ENCODE measurements at places on chromosomes 11 and 22. TPM values are rescaled to one million over a fixed set of nuclear protein-coding genes. Genes with fewer than 3 reads are reported as not detected.

REXO2 gene
- 24.8 TPM for polyA plus RNA-seq

ART1 gene
- not detected for polyA plus RNA-seq

MAP6 gene
- polyA plus RNA-seq: not detected

NAALAD2 gene
- not detected for polyA plus RNA-seq

DNA sequence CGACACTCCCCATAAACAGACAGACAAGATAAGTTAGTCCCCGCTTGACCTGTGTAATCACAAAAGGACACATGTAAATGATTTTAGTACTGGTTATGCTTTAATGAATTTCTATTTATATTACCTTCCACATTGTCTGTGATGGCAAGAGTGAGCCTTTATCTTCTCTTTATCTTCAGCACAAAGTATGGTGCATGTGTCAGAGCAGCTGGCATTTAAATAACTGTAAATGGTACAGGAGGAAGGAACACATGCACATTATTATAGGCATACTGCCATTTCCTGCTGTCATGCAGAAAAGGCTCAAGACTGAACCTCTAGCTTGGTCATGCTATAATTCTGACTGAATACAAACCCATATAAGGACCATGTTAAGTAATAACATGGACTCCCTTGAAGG lies 1342.7 kb upstream of the TENM4 start:
- H3K27me3 ChIP-seq: no peaks in the 10 kb centered on the region
- no peaks in the 10 kb centered on the region for H3K4me1 ChIP-seq
- H3K27ac ChIP-seq: no peak overlapping the region
- H3K4me3 ChIP-seq: no peak overlapping the region
- no peaks in the 10 kb centered on the region for H3K36me3 ChIP-seq

- H3K27ac ChIP-seq: no peak overlapping the region
- H3K36me3 ChIP-seq: no peaks in the 10 kb centered on the region
- DNase-seq: no peak
- H3K4me3 ChIP-seq: no peak overlapping the region
- no peaks in the 10 kb centered on the region for H3K27me3 ChIP-seq
Measured at GRCh38 chr11:129578006-129578405, 202.4 kb downstream of the BARX2 start.

DNA sequence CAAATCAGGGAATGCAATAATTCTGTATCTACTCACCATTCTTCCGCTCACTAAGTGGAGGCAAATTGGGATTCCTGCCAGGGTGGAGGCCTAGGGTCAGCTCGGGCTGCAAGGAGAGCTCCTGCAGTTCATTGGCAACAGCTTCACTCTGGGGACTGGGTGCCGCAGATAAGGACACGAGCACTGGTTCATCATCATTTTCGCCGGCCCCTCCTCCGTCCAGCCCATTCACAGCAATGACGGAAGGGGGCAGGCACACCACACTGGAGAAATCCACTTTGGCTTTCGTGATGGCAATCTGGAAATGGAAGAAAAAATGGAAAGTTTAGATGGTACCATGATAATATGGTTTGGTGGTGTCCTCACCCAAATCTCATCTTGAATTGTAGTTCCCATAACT lies 84.4 kb downstream of the MRTFA start:
- H3K36me3 ChIP-seq: no peaks in the 10 kb centered on the region
- H3K4me1 ChIP-seq: peaks cover 2% of the 10 kb centered on the region
- no peaks in the 10 kb centered on the region for H3K27me3 ChIP-seq
- H3K27ac ChIP-seq: no peak overlapping the region
- no peak overlapping the region for H3K4me3 ChIP-seq
- DNase-seq: no peak

DNA sequence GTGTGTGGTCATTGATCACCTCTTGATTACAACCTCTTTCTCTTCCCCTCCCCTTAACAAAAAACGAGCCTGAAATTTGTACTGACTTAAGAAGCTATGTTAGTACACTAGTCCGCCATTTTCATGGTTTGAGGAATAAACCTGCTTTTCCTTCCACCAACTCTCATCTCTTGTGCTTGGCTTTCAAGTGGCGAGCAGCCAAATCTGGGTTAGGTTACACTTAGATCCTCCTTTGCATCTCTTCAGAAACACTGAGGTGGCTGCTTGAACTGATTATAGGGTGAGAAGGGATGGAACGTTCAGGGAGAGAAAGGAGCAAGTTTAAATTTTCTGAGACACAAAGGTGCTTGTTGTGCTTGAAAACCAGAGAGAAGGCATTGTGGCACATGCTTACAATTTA lies 2171.4 kb downstream of the LRRC4C start:
- H3K4me3 ChIP-seq: no peak overlapping the region
- no peaks in the 10 kb centered on the region for H3K27me3 ChIP-seq
- H3K4me1 ChIP-seq: no peaks in the 10 kb centered on the region
- no peak overlapping the region for H3K27ac ChIP-seq

GRCh38 chr11:46978005-46978491 lies 41.5 kb downstream of the CSTPP1 start:
- no peaks in the 10 kb centered on the region for H3K27me3 ChIP-seq
- H3K27ac ChIP-seq: no peak overlapping the region
- no peak for DNase-seq
- H3K36me3 ChIP-seq: peaks cover 7% of the 10 kb centered on the region

- no peak overlapping the region for H3K27ac ChIP-seq
- H3K4me1 ChIP-seq: no peaks in the 10 kb centered on the region
- no peaks in the 10 kb centered on the region for H3K27me3 ChIP-seq
- H3K36me3 ChIP-seq: no peaks in the 10 kb centered on the region
Measured at GRCh38 chr11:101511065-101511464, 72.7 kb downstream of the TRPC6 start.

DNA sequence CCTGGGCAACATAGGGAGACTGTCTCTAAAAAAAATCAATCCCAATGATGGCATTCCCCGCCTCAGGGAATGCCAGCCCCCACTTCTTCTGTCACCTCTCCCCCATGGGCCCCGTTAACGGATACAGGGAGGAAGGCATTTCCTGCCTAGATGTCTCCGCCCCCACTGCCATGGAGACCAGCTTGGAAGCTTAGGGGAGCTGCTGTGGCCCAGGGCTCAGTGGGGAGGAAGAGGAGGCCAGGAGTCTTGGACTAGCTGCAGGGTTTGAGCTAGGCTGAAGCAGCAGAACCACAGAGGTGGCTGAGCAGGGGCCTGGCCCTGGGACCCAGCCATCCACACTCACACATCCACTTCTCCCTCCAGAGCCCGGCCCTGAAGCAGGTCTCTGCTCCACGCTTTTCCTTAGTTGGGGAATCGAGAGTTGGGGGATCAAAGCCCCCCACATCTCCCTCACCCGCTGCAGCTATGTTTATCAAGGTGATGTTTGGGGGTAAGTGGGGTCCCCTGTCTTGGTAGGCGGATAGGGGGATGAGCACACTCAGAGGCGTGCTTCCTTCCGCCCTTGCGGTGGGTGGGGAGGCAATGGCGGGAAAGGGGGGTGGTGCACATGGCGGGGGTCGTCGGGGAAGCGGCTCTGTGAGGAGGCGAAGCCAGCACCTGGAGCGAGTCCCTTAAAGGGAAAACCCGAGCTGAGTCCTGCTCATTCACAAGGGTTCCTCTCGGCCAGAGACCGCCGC lies at the start of gene C22orf15:
C22orf15 (plus strand) TSS at position 149 of the 737 bp plus-strand sequence; CDS start at position 466, 317 bp downstream.
- no peak within 1 kb of the TSS for H3K4me3 ChIP-seq
- H3K27ac ChIP-seq: no peak within 1 kb of the TSS
- H3K4me1 ChIP-seq: no peaks in the 10 kb centered on the region
- H3K27me3 ChIP-seq: no peaks in the 10 kb centered on the region

DNA sequence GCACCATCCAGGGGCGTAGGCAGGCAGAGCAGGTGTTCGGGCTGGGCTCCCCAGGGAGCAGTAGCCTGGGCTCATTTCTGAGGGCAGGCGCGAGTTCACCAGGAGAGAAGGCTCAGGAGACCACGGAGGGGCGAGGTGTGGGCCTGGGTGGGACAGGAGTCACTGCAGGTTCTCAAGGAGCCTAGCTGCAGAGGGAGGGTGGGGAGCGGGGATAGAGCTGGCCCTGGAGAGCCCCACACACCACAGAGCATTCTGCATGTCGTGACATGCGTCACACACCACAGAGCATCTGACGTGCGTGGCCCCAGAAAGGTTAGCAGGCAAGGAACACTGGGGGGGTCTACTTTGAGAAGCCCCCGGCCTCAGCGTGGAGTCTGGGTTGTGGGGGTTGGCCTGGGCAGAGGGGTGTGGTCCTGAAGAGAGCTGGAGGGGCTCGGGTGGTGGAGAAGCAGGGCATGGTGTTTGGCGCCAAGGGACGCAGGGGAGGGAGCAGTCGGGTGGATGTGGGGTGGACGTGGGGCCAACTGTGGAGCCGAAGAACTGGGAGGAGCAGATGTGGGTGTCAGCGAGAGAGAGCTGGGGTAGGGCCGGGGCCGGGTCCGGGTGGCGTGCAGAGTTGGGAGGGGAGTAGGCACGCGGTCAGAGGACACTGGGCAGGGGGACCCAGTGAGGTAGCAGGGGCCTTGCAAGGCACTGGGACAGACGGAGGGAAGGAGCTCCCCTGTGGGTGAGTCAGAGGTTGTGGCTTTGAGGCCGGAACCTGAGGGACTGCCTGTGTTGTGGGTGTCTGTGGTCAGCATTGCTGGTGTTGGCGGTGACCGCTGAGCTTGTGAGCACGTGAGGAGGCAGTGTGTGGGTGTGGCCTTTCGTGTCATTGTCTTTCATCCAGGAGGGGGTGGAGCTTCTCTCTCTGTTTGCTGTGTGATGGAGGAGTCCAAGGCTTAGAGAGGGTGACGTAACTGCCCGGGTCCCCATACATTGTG lies 25.5 kb downstream of the CTTN start:
- DNase-seq: no peak
- peaks cover 20% of the 10 kb centered on the region for H3K36me3 ChIP-seq
- H3K27ac ChIP-seq: no peak overlapping the region
- H3K27me3 ChIP-seq: no peaks in the 10 kb centered on the region
- no peaks in the 10 kb centered on the region for H3K4me1 ChIP-seq

DNA sequence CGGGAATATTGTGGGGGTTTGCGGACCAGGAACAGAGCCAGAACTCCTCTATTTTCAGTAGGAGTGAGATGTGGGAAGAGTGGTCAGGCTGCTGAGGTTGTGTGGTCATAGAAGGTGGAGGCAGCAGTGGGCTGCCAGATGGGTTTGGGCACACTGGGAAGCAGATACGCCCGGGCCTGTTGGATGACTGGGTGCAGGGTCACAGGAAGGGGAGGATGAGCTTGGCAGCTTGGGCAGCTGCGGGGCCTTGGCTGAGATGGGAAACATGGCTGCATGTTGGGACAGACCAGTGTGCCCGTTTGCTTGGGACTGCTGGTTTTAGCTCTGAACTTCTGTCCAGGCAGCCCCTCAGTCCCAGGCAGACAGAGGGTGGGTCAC lies 11.4 kb downstream of the SHANK3 start:
- H3K4me1 ChIP-seq: no peaks in the 10 kb centered on the region
- DNase-seq: no peak
- H3K27ac ChIP-seq: no peak overlapping the region
- no peaks in the 10 kb centered on the region for H3K27me3 ChIP-seq
- no peaks in the 10 kb centered on the region for H3K36me3 ChIP-seq

GRCh38 chr11:44574610-44575287 lies 9.3 kb downstream of the CD82 start:
- no peak for DNase-seq
- peaks cover 61% of the 10 kb centered on the region for H3K36me3 ChIP-seq
- H3K4me1 ChIP-seq: peaks cover 54% of the 10 kb centered on the region
- H3K27ac ChIP-seq: peak overlapping the region; percentile 7

GRCh38 chr11:120186774-120187591 lies 23.8 kb upstream of the OAF start:
- no peak overlapping the region for H3K4me3 ChIP-seq
- H3K27ac ChIP-seq: peak overlapping the region; percentile 96
- H3K4me1 ChIP-seq: peaks cover 14% of the 10 kb centered on the region
- peaks cover 9% of the 10 kb centered on the region for H3K36me3 ChIP-seq
- peak; percentile 71 for DNase-seq

DNA sequence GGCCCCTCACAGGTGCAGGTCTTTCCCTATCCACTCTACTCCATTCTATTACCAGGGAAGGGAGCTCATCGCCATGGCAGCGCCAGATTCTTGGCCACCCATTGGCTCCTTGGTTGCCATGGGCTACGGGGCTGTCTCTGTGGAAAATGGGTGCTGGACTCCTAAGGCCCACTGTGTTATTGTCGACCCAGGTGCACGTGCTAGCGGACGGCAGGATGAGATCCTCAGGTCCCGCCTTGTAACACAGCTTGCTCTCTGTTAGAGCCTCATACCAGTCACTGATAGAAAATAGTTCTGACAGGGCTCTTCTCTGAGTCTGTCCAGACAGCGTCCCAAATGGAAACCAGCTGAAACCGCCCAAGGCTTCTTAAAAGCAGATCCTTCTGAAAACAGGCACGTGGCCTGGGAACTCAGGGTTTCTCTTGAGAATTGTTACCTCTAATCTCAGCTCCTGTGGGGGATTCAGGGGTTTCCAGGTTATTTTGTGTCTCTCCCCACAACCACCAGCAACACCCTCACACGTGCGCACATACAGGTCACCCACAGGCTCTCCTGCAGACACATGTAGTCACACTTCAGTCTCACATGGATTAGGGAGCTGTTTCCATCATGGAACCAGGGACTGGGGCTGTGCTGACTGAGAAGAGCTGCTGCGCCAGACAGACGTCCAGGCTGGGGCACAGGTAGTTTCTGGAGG lies 1.5 kb downstream of the TUB start:
- no peak overlapping the region for H3K27ac ChIP-seq
- no peak overlapping the region for H3K4me3 ChIP-seq
- H3K36me3 ChIP-seq: peaks cover 2% of the 10 kb centered on the region
- peaks cover 14% of the 10 kb centered on the region for H3K4me1 ChIP-seq
- no peak for DNase-seq

DNA sequence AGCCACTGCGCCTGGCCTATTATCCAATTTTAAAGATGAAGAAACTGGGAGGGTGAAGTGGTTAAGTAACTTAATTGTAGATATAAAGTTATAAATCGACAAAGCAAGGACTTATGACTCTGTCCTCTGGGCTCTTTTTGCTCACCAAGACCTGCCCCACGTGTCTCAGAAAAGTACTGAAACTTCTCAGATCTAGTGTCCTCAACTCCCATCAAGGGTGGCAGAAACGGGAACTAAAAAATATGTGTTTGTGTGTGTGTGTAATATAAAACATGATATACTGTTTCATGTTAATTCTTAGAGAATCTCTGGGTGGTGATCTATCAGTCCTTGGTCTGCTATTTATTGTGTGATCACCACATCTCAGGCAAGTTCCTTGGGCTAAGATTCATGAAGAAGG lies 104.9 kb downstream of the GAB2 start:
- no peaks in the 10 kb centered on the region for H3K27me3 ChIP-seq
- H3K4me3 ChIP-seq: no peak overlapping the region
- no peak for DNase-seq
- H3K4me1 ChIP-seq: peaks cover 7% of the 10 kb centered on the region
- H3K27ac ChIP-seq: no peak overlapping the region

- H3K27ac ChIP-seq: no peak overlapping the region
- H3K4me3 ChIP-seq: no peak overlapping the region
- H3K4me1 ChIP-seq: no peaks in the 10 kb centered on the region
- H3K27me3 ChIP-seq: no peaks in the 10 kb centered on the region
- no peaks in the 10 kb centered on the region for H3K36me3 ChIP-seq
Measured at GRCh38 chr11:74739546-74740270, 8.5 kb upstream of the CHRDL2 start.

Data from small intestine (tissue), 16 donors.